ENCODE measurements at places on chromosomes 6 and 20.

DNA sequence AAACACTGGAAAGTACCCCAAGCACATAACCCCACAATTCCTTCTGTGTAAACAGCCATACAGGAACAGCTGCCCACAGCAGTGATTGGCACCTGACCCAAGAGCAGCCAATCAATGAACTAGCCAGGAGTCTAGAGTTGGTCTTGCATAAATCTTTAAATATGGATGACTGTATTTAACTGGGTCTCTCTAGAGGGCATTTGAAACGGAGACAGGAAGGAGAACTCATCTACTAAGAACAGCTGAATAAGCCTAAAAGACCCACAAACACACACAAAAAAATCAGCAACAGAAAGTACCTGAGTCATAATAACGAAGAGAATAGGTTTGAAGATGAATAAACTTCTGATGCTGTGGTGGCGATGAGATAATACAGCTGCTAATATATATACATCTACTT lies 49.0 kb upstream of the ASF1A start:
- no peak for DNase-seq

- no peak for DNase-seq
Observed at GRCh38 chr6:44202332-44202971, 14.3 kb upstream of the MYMX start.

DNA sequence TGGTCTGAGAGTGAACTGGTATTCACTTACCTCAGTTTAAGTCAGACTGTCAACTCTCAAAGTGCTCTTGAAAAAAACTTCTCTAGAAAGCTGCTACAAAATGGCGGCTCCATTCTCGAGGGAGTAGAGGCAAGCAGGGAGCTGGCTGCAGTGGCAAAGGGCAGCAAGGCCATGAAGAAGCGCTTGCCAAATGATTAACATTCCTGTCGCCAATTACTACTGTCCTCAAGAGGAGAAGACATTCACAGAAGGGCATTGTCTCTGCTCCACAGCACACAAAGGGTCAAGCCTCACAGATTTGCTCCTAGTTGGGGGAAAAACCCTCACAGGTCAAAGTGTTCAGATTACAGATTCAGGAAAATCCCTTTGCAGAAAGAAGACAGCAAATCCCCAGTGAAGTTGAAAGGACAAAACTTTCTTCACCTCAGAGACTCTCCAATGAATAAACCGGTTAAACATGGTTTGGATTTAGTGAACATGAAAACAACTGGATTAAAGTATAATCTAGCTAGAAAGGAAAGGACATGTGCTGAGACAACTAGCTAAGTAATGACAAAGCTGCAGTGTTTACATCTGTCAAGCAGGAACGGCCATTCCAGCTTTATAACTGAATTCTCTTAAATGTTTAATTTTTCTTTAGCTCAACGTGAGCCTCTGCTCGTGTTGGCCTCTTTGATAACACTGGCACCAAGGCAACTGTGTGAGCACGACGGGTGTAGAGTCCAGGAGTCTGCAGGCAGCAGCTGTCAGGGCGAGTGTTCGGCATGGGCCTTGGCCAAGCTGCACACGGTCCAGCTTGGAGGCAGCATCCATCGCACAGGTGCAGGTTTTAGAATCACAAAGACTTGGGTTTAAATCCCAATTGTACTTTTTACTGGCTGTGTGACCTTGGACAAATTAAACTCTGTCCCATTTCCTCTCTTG lies 37.6 kb downstream of the NR2E1 start:
- no peak for DNase-seq

GRCh38 chr6:137494988-137495702 lies 951 bp upstream of the OLIG3 start:
- no peak for DNase-seq

All from effector memory CD4-positive, alpha-beta T cell (primary cell).